ENCODE measurements at places on chromosomes 7 and 10.

DNA sequence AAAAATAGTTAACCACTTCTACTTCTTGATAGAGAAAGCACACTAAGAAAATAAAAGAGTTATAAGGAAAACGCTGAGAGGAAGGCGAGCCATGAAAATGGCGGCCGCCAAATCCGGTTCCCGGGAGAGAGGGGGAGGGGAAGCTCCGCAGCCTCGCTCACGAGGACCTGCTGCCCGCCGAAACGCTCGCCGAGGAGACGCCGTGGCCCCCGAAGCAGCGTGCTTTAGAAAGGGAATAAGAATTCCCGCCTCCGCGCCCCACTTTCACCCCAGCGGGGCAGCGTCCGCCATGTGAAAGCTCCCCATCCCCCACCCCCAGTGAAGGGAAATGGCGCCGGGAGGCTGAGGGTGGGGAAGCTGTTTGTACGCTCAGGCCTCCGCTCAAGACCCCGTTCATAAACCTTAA lies 505 bp downstream of the HNRNPA2B1 start:
- peak; percentile 94 for DNase-seq

- DNase-seq = no peak
Observed at GRCh38 chr10:60400366-60400765, 10.7 kb upstream of the ANK3 start.

DNA sequence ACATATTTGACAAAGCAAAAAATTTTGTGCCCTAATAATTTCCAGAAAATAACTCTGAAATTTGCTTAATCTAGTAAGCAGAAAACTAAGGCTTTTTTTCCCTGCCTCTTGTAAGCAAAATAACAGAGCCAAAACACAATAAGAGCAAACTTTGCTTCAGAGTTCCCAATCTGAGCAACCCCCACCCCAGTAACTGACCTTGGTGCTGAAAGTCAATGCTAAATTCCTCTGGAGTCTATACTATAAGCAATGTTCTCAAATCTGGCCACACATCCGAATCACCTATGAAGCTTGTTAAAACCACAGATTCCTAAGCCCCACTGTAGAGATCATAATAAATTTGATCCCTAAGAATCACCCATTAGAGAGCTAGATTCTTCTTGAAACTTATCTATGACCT lies 150.5 kb downstream of the ELAPOR2 start:
- DNase-seq = no peak

- no peak for DNase-seq
Observed at GRCh38 chr7:138838166-138838565, 40.2 kb upstream of the ATP6V0A4 start.

- DNase-seq = no peak
Observed at GRCh38 chr7:106177738-106178592, 65.9 kb upstream of the SYPL1 start.

- DNase-seq = no peak
Observed at GRCh38 chr7:1752111-1752510, 82.0 kb downstream of the ELFN1 start.

DNA sequence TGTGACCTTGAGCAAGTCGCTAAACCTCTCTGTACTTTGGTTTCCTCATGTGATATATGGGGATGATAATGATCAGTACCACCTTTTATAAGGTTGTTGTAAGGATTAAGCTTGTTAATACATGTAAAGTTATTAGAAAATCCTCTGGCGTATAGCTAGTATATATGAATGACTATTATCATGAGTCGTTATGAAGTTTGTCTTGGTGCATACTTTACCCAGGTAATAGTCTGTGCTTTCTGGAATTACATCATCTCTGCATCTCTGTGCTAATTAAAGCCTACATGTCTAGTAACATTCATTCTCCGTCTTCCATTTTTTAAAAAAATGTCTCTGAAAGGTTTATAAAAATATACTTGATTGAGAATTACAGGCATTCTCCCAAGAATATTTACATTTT lies 349.4 kb upstream of the LRGUK start:
- no peak for DNase-seq

- DNase-seq = no peak
Observed at GRCh38 chr10:51602326-51602725, 97.1 kb downstream of the CSTF2T start.

DNA sequence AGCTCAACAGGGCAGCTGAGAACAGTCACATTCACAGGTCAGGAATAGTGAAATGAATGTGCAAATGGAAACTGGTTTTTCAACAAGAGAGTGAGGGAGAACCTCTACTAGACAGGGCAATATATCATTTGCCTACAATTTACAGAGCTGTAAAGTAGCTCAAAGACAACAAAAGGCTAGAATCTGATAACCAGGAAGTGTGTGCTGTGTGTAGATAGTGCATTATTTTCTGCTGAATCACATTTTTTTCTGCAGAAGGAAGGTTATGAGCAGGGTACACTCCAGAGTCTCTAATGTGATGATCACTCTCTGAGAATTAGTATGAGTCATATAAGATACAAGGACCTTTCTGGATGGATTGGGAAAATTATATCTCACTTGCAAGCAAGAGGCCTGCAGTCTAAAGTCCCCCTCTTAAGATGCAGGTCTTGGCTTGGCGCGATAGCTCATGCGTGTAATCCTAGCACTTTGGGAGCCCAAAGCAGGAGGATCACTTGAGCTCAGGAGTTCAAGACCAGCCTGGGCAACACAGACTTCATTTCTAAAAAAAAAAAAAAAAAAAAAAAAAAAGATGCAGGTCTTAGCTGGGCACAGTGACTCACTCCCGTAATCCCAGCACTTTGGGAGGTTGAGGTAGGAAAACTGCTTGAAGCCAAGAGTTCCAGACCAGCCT lies 59.9 kb upstream of the COBL start:
- DNase-seq = no peak

- no peak for DNase-seq
Observed at GRCh38 chr10:72660220-72660619, 31.7 kb upstream of the MCU start.

GRCh38 chr10:63720072-63720537 lies 198.9 kb downstream of the REEP3 start:
- no peak for DNase-seq

- DNase-seq = no peak
Observed at GRCh38 chr7:101559586-101559985, 69.5 kb downstream of the MYL10 start.

DNA sequence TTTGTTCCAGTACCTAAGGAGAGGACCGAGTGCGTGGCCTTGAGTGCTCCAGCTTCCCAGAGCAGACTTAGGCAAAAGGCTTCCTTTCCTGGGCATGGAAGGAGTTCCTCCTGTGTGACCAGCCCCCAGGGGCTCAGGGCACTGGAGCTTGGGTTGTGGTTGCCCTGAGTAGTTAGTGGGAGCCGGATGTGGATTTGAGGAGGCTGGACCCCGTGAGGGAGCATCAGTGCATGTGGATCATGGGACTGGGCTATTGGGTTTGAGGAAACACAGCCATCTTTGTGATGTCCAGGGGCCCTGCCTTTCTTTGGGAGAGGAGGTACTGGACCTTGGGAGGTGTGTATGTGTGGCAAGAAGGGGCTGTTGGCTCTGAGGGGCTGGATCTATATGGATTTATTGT lies 8.4 kb downstream of the LRMDA start:
- DNase-seq = no peak

DNA sequence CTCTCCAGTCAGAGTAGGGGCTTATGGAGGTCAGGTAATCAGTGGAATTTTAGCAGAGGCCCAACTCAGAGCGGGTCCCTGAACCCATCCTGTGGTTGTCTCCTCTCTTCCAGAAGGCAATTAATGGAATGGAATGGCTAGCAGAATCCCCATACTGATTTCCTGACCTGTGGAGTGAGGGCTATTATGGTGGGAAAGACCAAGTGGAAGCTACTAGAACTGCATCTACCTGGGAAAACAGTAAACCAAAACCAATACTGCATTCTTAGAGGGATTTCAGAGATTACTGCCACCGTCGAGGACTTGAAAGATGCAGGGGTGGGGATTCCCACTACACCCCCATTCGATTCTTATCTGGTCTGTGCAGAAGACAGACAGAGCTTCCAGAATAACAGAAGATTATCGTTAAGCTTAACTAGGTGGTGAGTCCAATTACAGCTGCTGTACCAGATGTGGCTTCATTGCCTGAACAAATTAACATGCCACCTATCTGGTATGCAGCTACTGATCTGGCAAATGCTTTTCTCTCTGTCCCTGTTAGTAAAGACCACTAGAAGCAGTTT lies 73.2 kb downstream of the LMBR1 start:
- DNase-seq = no peak

DNA sequence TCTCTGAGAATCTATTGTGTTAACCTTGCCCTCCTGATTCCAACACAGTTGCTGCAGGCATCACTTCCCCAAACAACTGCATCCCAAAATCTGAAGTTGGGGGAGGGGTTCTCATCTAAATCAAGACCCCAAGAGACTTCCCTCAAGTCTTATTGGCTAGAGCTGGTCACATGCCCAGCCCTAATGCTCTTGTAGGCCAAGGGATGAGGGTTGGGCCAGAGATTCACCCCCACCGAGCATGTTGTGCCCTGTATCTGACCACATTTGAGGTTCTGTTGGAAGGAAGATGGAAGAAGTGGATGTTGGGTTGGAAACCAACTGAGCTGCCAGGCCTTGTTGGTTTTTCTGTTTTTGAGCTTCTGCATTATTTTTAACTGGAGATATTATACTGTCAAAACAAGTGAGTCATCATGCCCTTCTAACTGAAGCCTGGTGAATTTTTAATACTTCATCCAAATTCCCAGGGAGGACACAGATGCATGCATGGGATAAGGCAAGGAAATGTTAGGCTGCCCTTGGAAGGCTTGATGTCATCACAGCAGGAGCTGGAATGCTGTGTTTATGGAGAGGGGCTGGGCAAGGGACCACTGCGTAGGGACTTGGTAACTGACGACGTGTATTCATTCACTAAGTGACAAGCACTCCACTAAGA lies 68.6 kb upstream of the CACUL1 start:
- DNase-seq = no peak

GRCh38 chr10:92712016-92712889 lies 22.5 kb downstream of the HHEX start:
- DNase-seq = no peak

- no peak for DNase-seq
Observed at GRCh38 chr10:34434119-34434594, 380.9 kb downstream of the PARD3 start.
